GM23338 (cell line): ENCODE measurements at places on chromosomes 4 and X.
A peak's percentile ranks its signal among the peaks of the same experiment; 100 is the strongest.

- H3K36me3 ChIP-seq = no peaks in the 10 kb centered on the region
- H3K4me3 ChIP-seq = no peak overlapping the region
- peaks cover 4% of the 10 kb centered on the region; the same call in 1 of the 2 replicates for H3K4me1 ChIP-seq
- no peak overlapping the region for H3K27ac ChIP-seq
- DNase-seq = no peak
Measured at GRCh38 chr4:21203416-21203815, 503.2 kb downstream of the PACRGL start.

DNA sequence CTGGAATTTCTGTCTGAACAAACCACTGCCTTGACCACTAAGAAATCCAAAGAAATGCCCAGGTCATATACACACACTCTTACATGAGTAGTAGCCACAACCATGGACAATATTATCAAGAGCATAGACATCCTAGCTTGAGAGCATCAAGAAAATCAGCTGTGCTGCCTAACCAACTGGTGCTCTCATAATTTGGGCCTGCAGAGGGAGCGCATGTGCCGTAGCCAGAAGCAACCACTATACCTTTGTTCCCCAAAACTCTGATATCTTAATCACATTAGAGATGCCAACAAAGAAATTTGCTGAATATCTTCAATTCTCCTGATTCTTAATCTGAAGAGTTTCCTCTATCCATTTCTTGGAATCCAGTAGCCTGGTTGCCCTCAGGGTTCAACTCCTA lies 163.6 kb downstream of the ZNF674 start:
- no peak overlapping the region for H3K27ac ChIP-seq
- DNase-seq = peak; percentile 62
- H3K4me1 ChIP-seq = no peaks in the 10 kb centered on the region
- H3K36me3 ChIP-seq = no peaks in the 10 kb centered on the region

DNA sequence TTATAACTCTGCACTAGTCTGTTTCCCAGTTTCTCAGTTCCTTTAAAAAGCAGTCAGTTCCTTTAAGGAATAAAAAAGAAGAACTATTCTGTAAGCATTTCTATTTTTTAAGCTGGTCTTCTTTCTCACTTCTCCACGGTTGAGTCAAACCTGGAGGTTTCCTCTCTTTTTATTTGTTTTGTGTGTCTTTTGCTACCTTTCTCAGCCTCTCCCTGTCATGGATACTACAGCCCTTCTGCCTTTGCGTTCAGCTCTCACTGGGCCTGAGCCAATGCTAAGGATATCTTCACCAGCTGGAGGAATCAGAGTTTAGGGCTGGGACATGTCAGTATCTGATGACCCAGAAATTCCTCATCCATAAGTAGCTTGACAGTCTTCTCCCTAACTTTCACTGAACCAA lies 49.7 kb upstream of the PRKX start:
- H3K4me3 ChIP-seq = no peak overlapping the region
- no peaks in the 10 kb centered on the region for H3K4me1 ChIP-seq
- H3K36me3 ChIP-seq = no peaks in the 10 kb centered on the region
- H3K27ac ChIP-seq = no peak overlapping the region
- no peak for DNase-seq
- no peaks in the 10 kb centered on the region for H3K27me3 ChIP-seq

GRCh38 chr4:62543002-62543401 lies 1342.9 kb downstream of the ADGRL3 start:
- no peak for DNase-seq
- no peak overlapping the region for H3K27ac ChIP-seq
- H3K36me3 ChIP-seq = no peaks in the 10 kb centered on the region
- H3K4me1 ChIP-seq = no peaks in the 10 kb centered on the region
- H3K4me3 ChIP-seq = no peak overlapping the region

DNA sequence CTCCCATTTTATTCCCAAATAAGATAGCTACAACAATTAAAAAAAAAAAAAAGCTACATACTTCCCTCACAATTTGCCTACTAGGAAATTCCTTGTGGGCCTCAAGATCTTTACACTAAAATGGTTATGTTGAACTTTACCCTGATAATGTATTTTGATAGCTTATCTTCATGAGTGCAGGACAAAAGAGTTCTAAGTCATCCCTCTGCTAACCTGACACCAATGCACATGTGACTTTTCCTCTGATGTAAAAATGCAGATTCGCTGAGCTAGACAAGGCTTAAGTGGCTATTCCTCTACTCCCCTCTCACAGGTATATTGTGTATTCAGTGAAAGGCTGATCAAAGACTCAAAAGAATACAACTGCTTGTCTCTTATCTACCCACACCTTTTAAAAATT lies 22.5 kb downstream of the ELF2 start:
- no peaks in the 10 kb centered on the region for H3K27me3 ChIP-seq
- peak; percentile 76 for DNase-seq
- no peaks in the 10 kb centered on the region for H3K36me3 ChIP-seq

DNA sequence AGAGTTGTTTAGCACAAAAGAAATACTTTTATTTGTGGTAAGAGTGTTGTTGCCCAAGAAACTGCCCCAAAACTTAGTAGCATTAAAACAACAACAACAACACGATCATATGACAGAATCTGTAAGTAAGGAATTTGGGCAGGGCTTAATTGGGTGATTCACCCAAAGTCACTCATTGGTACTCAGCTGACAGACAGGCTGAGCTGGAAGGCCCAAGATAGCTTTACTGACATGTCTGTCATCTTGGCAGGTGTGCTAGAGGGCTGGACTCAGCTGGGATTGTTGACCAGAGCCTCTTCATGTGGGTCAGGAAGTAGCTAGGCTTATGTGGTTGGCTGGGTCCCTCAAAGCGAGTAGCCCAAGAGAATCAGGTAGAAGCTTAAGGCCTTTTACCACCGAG lies 52.3 kb downstream of the KIAA0232 start:
- no peak overlapping the region for H3K27ac ChIP-seq
- no peak for DNase-seq
- H3K4me1 ChIP-seq = peaks cover 13% of the 10 kb centered on the region; the same call in 1 of the 2 replicates
- H3K4me3 ChIP-seq = no peak overlapping the region
- H3K36me3 ChIP-seq = peaks cover 15% of the 10 kb centered on the region; the same call in 1 of the 2 replicates
- H3K27me3 ChIP-seq = no peaks in the 10 kb centered on the region

GRCh38 chr4:84973856-84974255 lies 7.4 kb upstream of the WDFY3 start:
- no peak for DNase-seq
- H3K4me3 ChIP-seq = no peak overlapping the region
- no peaks in the 10 kb centered on the region for H3K27me3 ChIP-seq
- no peak overlapping the region for H3K27ac ChIP-seq

- no peak for DNase-seq
- no peak overlapping the region for H3K27ac ChIP-seq
- no peaks in the 10 kb centered on the region for H3K27me3 ChIP-seq
Measured at GRCh38 chrX:118315529-118315928, 30.4 kb upstream of the WDR44 start.

DNA sequence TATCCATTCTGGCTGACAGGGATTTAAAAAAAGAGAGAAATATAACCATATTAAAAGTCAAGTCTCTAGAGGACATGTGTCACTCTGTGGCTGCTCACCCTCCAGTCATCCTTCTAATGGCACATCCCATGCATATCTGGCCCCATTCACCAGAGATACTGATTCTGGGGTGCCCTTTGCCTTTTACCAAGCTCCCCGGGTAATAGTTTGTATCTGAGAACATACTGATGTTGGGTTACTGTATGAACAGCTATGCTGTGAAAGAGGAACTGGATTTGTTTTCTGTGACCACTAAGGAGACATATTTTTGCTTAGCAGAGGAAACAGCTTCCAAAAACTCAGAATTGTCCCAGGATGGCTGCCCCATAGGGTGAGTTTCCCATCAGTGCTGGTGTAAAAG lies 56.0 kb downstream of the SAT1 start:
- H3K27ac ChIP-seq = no peak overlapping the region
- no peak for DNase-seq
- no peaks in the 10 kb centered on the region for H3K36me3 ChIP-seq
- no peaks in the 10 kb centered on the region for H3K4me1 ChIP-seq

GRCh38 chrX:20352935-20353336 lies 86.2 kb upstream of the RPS6KA3 start:
- no peaks in the 10 kb centered on the region for H3K36me3 ChIP-seq
- DNase-seq = no peak
- H3K27me3 ChIP-seq = no peaks in the 10 kb centered on the region
- H3K4me1 ChIP-seq = no peaks in the 10 kb centered on the region

DNA sequence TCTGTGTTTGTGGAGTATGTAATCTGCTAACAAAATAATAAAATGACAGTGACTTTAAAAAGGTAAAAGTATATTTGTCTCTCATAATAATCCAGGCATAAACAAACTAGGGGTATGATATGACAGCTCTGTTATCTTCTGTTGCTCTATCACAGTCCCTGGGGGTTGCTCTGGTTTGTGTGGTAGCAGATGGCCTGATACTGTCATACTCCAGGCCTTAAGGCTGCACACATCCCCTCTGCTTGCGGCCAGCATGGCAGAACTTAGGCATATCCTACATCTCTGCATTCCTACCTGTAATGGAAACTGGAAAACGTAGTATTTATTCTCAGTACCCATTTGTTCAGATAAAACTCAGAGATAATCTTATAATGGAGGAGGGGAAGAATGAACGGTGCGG lies 117.9 kb upstream of the HAND2 start:
- H3K4me1 ChIP-seq = peaks cover 11% of the 10 kb centered on the region
- DNase-seq = no peak
- H3K27ac ChIP-seq = no peak overlapping the region
- H3K4me3 ChIP-seq = no peak overlapping the region

GRCh38 chr4:172736046-172736445 lies 432.6 kb upstream of the GALNT7 start:
- H3K27me3 ChIP-seq = no peaks in the 10 kb centered on the region
- peak; percentile 11 for DNase-seq
- no peaks in the 10 kb centered on the region for H3K4me1 ChIP-seq
- H3K4me3 ChIP-seq = no peak overlapping the region

DNA sequence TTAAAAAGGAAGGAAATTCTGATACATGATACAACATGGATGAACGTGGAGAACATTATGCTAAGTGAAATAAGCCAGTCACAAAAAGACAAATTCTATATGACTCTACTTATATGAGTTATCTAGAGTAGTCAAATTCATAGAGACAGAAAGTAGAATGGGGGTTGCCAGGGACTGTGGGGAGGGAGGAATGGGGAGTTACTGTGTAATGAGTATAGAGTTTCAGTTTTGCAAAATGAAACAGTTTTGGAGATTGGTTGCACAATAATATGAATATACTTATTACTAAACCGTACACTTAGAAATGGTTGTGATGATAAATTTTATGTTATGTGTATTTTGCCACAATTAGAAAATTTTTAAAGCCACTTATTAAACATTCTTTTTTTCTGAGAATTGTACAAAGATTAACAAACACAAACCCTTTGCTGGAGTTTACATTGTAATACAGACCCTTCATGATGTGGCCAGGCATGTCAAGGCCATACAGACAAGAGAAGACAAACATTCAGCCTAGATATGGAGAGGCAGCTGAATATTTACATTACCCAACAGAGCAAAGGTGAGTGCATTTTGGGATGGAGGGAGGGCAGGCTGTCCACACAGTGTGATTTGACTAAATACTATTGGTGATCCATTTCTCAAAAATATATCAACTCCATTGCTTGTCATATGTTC lies 21.2 kb upstream of the GPC3 start:
- H3K36me3 ChIP-seq = no peaks in the 10 kb centered on the region
- H3K4me3 ChIP-seq = no peak overlapping the region
- H3K4me1 ChIP-seq = no peaks in the 10 kb centered on the region
- no peak for DNase-seq

GRCh38 chrX:73213734-73214425 lies 771 bp downstream of the NAP1L2 start:
- peak overlapping the region; percentile 56; the same call in 1 of the 2 replicates for H3K27ac ChIP-seq
- peak; percentile 5 for DNase-seq
- H3K27me3 ChIP-seq = no peaks in the 10 kb centered on the region
- H3K4me1 ChIP-seq = peaks cover 13% of the 10 kb centered on the region; the same call in 1 of the 2 replicates
- H3K36me3 ChIP-seq = no peaks in the 10 kb centered on the region
